CD4-positive, alpha-beta T cell treated with Interleukin-15 for 4 hours (primary cell): ENCODE measurements at places on chromosomes 6 and 20.

DNA sequence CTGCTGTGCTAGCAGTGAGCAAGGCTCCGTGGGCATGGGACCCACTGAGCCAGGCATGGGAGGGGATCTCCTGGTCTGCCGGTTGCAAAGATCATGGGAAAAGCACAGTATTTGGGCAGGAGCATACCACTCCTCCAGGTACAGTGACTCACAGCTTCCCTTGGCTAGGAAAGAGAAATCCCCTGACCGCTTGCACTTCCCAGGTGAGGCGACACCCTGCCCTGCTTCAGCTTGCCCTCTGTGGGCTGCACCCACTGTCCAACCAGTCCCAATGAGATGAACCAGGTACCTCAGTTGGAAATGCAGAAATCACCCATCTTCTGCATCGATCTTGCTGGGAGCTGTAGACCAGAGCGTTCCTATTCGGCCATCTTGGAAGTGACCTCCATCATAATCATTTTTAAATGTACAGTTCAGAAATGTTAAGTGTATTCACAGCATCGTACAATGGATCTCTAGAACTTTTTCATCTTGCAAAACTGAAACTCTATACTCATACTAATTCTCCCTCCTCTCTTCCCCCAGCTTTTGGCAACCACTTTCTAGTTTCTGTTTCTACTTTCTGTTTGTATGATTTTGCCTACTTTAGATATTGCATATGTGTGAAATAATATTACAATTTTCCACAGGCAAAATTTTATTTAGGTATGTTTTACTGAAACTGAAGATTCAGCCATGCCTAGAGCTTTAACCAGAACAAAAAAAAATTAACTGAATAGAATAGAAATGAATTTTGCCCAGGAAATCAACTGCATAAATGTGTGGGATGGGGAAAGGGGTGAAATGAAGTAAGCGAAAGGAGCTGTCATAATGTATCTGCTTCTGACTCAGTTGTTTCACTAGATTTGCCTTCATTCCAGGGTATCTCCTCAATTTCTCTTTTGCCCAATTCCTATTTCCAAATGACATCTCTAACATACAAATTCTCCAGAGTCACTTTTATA is 100.0 kb downstream of the RWDD2A start:
- DNase-seq, result no peak

- no peak for DNase-seq
Measured at GRCh38 chr20:36117638-36118037, 36.9 kb upstream of the EPB41L1 start.

DNA sequence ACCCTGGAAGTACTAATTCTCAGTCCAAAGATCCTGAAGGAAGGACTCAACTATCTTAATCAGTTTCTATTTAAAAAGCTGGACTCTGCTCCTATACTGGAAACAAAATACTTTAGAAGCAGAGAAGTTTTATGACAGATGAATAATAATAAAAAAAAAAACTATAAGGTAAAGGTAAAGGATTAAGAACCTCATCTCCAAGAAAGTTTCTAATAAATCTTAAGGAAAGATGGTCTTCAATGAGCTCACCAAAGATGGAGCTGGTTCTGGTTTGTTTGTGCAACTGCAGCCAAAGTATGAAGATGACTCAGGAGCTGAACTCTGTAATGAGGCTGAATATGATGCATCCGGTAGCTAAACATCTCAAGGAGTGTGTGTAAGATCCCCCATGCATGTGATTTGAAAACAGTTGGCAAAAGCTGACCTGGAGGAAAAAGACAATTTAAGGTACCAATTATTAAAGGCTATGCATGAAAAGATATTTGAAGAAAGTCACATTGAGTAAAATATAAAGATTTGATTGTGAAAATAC is 25.2 kb downstream of the MED23 start:
- DNase-seq, result no peak

DNA sequence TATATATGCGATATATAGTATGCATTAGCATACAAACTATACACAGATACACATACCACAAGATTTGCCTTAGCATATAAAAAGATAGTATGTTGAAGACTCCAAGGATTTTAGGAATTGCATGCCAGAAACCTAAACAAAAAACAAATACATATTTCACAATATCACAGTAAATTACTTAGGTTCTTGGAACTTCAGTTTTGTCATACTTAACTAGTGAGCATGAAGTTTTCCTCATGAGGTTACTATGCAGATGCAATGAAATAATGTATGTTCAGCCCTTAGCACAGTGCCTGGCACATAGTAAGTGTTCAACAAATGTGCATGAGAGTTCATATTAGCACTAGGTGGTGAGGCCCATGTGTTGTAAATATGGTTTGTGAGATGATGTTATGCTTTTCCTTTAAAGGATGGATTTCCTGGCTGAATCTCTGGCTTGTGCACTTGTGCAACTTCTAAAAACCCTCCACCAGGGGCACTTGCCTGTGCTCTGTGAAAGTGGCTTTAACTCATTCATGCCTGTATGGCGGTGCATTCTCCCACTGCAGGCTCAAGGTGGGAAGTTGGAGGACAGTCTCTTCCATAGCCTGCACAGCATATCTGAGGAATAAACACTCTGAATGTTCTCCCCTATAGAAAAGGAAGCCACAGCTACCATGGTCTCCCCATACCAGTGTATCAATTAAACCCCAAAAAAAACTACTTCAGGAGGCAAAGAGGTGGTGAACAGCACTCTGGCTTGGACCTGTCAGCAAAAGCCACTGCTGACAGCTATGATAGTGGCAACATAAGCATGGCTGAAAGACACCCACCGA is 624.1 kb upstream of the CDH4 start:
- DNase-seq, result no peak

- DNase-seq, result peak; percentile 86
Measured at GRCh38 chr6:30722280-30723112, 2.3 kb downstream of the TUBB start.

GRCh38 chr6:53020005-53020744 is 25.1 kb upstream of the GSTA4 start:
- no peak for DNase-seq

GRCh38 chr20:64092258-64093012 is 8.2 kb upstream of the LKAAEAR1 start:
- DNase-seq, result no peak

DNA sequence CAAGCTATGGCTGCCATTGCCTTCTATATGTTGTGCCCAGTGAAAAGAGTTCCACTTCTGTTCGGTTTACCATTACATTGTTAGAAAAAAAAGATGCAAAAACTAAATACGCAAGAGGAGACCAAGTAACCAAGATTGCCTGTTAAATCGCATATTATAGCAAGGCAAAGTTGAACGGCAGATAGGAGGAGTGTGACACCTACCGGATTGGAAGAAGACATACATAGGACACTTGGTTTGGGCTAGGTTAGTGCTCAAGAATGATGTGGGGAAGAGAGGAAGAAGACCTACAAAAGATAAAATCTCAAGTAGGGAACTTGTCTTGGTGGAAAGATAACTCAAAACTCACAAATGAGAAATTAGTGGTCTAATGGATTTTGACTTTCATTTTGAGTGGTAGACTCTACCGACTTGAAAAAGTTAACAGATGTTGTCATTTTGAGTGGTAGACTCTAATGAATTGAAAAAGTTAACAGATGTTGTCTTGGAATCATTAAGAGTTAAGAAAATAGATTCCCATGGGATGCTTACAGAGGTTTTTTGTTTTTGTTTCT is 95.5 kb downstream of the F13A1 start:
- no peak for DNase-seq

DNA sequence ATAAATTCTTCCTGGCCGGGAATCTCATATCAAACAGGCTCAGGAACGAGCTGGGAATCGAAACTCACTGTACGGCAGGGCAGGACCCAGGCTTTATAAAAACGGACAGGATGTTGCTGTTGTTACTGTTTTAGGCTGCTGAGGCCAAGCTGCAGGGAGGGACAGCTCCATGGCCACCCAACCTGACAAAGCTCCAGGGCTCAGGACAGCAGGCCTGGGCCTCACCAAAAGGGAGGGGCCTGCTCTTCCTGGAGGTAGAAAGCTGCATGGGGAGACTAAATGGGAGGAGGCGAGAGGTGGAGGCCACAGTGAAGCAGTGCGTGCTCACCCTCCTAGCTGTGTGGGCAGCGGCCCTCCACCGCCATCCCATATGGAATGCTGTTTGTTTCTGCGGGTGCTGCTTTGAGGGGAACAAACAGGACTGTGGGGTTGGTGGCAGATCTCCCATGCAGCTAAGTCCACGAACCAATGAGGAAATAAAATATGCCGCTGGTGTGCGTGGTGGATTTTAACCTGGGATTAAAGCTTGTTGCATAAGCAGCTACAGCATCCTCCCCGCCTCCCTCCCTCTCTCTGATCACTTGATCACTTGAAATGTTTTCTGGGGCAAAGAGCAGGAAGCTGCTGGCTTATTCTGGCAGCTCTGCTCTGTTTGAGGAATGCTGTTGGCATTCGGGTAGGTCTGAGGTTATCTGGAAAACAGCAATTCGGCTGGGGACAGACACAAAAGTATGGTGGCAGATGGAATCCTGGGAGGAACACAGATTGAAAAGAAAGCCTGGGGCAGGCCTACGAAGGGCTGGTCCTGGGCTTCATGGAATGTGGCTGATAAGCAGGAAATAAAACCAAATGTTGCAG is 2.4 kb upstream of the ZMYND8 start:
- no peak for DNase-seq

DNA sequence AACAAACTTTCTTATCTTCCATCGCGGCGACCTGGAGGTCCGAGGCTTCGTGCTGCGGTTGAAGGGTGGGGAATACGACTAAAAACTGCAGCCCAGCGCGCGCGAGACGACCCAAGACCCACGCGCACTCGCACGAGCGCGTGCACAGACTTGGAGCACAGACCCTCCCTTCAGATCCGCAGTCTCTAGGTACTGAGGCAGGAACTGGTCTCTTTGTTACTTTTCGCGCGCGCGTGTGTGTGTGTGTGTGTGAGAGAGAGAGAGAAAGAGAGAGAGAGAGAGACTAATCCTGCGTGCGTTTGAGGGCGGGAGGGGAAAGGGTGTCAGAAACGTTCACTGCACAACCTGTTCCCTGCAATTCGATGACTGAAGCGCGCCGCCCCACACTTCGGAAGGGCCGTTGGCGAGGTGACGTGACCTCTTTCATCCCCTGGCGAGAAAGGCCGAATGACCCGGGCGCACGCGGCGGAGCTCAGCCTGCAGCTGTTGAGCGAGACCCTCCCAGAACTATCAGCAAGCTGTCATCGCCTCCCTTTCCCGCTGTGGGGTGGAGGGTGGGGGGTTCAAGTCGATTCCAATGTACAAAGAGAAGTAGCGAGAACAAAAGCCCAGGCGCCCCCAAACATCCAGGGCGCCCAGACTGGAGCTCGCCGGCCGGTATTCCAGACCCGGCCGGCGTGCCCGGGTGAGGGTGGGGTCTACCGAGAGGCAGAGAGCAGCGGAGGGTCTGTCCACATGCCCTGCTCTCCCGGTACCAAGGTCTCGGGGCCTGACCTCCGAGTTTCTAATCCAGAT is 1.5 kb upstream of the TUBB2B start:
- DNase-seq, result peak; percentile 25

- no peak for DNase-seq
Measured at GRCh38 chr6:26495281-26495680, 4.8 kb upstream of the BTN1A1 start.

- DNase-seq, result no peak
Measured at GRCh38 chr6:23929201-23929600, 196.8 kb upstream of the NRSN1 start.
